Activated CD8-positive, alpha-beta memory T cell treated with anti-CD3 and anti-CD28 coated beads for 36 hours (primary cell): ENCODE measurements at places on chromosomes 12 and 14. TPM values are rescaled to one million over a fixed set of nuclear protein-coding genes. Genes with fewer than 3 reads are reported as not detected.

FAM161B gene
- total RNA-seq, result 1.4 TPM

INSM2 gene
- total RNA-seq, result not detected

KRT86 gene
- not detected for total RNA-seq

MUCL1 gene
- not detected for total RNA-seq

WNT1 gene
- not detected for total RNA-seq

IRAK4 gene
- total RNA-seq, result 23.0 TPM

FGF23 gene
- not detected for total RNA-seq

CCDC177 gene
- not detected for total RNA-seq

GOLT1B gene
- 46.3 TPM for total RNA-seq

TOMM20L gene
- total RNA-seq, result not detected

RDH5 gene
- total RNA-seq, result 5.2 TPM

DPPA3 gene
- total RNA-seq, result not detected

GPRC5D gene
- not detected for total RNA-seq

LPAR5 gene
- 9.0 TPM for total RNA-seq

PRH2 gene
- total RNA-seq, result not detected
